Stimulated activated CD4-positive, alpha-beta T cell treated with anti-CD3 and anti-CD28 coated beads, Interleukin-1b, Interleukin-23, amount 100 ng/mL, for 4 hours (primary cell): ENCODE measurements at places on chromosomes 6 and 20.

GRCh38 chr6:2257363-2257762, 12.0 kb upstream of the GMDS start:
- DNase-seq: no peak

DNA sequence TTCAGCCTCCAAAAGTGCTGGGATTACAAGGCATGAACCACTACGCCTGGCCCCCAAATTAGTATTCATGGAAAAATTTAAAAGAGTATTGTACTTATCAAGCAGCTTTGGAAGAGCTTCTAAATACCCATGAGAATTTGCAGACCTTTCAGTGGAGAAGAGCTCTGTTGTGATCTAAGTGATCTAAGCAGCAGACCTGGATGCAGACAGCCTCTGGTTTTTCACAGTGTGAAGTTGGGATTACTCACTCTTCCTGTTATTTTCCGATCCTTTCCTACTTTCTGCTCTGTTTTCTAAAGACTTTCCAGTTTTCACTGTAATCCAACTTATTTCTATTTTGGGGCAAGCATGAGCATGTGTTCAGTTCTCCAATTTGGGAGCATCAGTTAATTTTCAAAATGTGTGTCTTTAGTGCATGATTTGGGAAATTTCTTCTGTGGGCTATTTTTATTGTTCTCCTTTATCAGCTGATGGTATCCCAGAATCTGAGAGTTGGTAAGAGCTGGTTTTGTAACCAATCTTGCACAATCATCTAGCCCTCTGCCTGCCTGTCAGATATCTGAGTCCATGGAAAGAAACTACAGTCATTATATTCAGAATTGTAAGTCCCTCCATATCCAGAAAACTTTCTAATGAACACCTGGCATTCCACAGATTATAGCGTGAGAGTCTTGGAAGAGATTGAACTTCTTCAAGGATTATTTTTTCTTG, 207.7 kb upstream of the DTNBP1 start:
- no peak for DNase-seq

DNA sequence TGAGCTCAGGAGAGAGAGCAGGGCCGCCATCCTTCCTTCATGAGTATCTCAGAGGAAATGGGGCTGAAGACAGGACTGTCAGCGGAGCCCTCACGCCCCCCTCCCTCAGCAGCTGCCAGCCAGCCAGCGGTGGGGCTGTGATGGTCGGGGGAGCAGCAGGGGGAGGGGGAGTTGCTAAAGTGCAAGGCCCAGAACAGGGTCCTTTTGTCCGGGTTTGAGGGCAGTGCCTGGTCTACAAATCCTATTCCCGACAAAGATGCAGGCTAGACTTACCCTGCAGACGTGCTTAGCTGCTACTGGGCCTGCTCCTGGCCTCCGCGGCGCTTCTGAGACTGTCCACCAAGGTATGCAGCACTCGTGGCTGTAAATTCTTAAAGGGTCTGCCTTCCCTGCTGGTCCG, 593.4 kb upstream of the CDH4 start:
- no peak for DNase-seq

GRCh38 chr6:9116026-9116425, 680.7 kb upstream of the SLC35B3 start:
- DNase-seq: no peak

DNA sequence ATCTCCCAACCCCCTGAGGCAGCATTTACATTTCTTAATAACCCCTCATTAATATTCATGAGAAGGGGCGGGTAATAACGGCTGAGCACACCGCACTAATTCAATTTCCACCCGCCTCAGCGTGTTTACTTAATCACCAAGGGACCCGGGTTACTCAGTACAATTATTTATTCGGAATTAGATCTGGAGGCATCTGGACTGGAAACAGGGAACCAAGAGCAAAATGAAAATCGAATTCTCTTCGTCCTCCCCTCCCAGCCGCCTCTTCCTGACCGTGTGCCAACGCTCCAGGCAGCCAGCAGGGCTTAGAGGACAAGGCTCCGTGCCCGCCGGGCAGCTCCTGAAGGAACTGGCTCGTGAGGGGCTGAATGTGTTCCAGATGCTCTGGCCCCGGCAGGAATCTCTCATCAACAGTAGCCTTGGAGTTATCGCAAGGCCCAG, 23.5 kb upstream of the CTNNBL1 start:
- DNase-seq: no peak

DNA sequence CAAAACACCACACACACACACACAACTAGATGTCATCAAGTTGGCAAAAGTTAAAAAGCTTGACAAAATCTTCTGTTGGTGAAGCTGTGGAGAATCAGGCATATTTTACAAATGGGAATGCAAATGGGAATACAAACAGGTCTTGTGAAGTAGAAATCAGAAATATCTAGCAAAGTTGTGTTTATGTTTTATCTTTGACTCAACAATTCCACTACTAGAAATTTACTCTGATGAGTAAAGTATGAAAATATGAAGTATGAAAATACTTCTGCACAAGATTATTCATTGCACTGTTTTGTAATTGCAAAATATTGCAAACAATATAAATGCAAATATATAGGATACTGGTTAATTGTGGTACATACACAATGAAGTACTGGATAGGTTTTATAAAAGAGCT, 1166.0 kb upstream of the GJE1 start:
- DNase-seq: no peak

DNA sequence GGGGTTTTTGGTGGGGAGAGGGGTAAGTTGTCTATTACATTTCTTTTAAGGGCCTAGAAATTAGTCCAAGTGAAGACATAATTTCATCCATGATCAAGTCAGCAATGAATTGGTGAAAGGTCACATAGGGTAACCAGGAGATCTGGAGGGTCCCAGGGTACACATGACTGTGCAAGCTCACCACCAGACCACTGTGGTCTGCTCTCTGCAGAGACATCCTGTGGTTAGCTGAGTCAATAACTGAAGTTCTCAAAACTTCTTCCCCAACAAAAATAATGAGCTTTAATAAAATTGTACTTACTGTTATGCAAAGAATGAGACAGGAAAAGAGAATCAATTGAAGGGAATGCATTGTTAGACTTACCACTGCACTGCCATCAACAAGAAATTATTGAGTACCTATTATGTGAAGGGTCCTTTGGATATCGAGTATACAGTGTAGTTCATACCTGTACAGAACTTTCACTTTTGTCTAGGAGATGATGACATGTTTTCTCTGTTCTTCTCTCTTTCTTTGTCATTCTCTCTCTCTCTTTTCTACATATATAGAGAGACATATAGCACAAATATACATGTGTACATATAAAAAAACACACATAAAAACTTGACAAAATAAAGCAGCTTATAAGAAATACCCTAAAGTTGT, 209.8 kb downstream of the GJA1 start:
- DNase-seq: no peak

- DNase-seq: no peak
These were observed 168.7 kb downstream of the PAX1 start for GRCh38 chr20:21874127-21874526.

- no peak for DNase-seq
These were observed 268.9 kb downstream of the CDH4 start for GRCh38 chr20:61520893-61521460.

GRCh38 chr6:45609141-45609638, 231.5 kb upstream of the SUPT3H start:
- no peak for DNase-seq

DNA sequence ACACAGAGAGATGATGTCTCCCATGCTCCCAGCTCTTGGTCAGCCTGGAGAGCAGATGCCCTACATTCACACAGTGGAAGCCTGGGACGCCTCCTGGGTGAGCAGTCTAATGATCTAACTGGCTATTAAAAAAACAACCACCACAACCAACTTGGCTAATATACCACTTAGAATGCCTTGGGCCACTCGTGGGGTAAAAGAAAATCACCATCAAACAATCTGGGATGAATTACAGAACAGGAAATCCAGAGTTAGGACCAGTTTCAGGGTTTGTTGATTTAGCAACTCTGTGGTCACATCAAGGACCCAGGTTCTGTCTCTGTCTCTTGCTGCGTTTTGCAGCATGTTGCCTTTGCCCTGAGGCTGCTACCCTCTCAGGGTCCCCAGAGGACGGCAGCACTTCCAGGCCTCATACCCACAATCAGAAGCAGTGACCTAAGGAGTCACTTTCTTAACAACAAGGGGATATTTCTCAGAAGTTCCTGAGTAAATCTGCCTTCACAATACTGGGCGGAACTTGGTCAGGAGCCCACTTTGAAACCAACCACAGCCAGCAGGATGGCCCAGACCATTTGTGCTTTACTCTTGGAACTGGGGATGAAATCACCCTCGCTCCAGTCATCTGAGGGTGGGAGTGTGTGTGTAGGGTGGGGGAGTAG, 118.7 kb downstream of the CLIC5 start:
- DNase-seq: no peak

DNA sequence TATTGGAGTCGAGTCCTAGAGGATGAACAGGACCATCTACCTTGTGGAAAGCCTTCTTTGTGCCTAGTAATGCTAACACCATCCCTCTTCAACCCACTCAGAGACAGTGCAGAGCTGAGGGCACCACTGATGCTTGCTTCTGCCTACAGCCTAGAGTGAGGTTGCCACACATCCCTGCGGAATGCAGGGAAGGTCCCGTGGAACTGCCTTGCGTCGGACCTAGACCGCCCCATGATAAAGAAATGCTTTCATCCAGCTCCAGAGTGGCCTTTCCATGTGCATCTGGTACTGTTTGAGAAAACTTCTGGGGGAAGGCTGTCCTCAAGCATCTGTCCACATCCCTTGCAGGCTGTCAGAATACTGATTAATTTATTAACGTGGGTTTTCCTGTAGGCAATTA, 168.4 kb downstream of the PHACTR1 start:
- no peak for DNase-seq

- no peak for DNase-seq
These were observed 39.6 kb downstream of the PLCG1 start for GRCh38 chr20:41176711-41177552.

DNA sequence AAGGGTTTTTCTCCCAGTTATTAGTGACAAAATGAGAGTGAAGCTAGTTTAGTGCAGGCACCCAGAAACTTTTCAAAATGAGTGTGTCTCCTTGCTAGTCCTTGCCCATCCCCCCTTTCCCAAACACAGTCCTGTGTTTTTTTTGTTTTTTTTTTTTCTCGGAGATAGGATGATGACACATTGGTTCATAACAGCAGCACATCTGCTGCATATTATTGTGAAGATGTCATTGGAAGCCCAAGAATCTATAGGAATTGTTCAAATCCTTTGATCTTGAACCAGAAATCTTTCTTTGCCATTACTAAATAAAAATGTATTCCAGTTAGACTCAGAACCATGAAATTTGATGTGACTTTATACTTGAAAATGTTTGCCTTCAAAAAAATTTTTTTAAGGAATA, 162.4 kb downstream of the FRK start:
- no peak for DNase-seq

DNA sequence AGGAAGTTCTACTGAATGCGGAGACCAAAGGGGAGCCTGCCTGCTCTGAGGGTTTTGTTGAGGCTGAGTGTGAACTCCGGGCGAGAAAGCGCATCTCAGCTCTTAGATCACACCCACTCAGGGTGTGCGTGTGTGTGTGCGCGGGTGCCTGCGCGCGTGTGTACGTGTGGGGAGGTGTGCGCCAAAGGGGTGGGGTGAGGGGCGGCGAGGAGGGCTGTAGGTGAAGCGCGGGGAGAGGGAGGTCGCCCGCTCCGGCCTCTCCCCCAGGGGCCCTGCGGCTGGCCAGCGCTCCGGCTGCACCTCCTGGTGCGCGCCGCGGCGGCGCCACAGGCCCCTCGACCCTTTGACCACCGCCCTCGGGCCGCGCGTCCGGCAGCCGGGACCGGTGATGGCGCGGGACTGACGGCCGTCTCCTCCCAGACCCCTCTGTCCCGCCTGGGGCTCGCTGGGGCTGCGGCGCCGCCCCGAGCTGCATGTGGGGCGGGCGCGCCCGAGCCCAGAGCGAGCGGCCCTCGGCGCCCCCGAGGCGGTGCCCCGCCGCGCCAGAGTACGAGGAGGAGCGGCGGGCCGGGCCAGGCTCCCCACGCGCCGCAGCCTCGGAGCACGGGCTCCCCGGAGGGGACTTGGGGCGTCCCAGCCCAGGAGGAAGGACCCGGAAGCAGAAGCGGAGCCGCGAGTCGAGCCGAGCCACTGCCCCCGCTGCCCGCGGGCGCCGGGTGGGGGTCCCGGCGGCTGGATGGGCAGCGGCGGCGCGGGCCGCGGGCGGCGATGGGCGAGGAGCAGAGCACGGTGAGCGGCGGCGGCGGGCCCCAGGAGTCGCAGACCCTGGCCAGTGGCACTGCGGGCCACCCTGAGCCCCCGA, at the start of gene RNF217:
TSS of gene RNF217 (plus strand) at position 661 of the 862 bp plus-strand sequence. CDS start at position 769, 108 bp downstream.
- DNase-seq: no peak

GRCh38 chr6:149094934-149095351, 222.6 kb upstream of the TAB2 start:
- DNase-seq: no peak

GRCh38 chr20:40980106-40980827, 48.4 kb upstream of the TOP1 start:
- no peak for DNase-seq

DNA sequence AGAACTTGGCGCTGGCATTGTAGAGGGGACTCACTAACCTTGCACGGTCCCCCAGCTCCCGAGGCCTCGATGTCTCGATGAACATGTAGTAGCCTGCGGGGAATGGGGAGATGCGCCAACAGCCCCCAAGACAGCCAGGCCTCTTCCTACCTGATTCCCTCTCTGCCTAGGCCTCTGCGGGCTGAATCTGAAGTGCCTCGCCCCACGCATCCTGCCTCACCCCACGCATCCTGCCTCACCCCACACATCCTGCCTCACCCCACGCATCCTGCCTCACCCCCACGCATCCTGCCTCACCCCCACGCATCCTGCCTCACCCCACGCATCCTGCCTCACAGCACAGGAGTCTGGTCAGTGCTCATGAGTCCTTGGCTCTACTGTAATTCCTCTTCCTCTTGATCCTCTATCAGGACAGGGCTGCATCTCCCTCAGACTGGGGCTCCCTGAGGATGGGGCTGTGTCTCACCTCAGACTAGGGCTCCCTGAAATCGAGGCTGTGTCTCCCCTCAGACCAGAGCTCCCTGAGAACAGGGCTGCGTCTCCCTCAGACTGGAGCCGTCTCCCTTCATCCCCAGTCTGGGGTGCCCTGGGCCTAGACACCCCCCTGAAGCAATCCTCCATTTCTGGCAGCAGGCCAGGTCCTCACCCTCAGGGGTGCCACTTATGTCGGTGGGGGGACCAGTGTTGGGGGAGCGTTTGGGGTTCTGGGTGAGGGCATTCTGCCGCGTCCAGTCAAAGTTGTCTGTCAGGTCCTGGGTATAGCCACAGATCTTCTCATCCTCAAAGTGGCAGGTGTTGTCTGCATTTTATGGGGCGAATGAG, 53.6 kb downstream of the MDGA1 start:
- DNase-seq: peak; percentile 53
